ENCODE measurements at places on chromosomes 4 and X.

GRCh38 chrX:135383249-135383648, 38.5 kb upstream of the SMIM10L2A start:
- DNase-seq, result peak; percentile 16

DNA sequence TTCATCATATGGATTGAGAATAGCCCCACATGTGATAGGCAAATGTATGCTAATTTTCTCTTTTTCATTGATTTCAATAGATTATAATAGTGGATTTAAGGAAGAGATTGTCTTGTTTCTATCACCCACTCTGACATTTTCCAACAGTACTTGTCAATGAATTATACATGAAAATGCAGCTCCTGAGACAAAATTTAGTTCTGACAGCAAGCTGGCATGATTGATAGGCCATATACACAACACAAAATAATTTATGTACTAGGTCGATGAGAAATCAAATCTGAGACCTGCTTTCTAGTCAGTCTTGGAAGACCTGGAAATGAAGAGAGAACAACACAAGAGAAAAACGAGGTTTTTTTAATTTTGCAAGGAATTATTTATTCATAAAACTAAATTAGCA, 118.0 kb upstream of the MYOZ2 start:
- no peak for DNase-seq

- DNase-seq, result no peak
These were observed 448.9 kb downstream of the FSTL5 start for GRCh38 chr4:161714931-161715330.

- DNase-seq, result no peak
These were observed 289.3 kb upstream of the PABPC4L start for GRCh38 chr4:134490863-134491262.

- DNase-seq, result no peak
These were observed 15.9 kb downstream of the ACOT9 start for GRCh38 chrX:23727206-23727605.

GRCh38 chr4:60934566-60935295, 265.4 kb upstream of the ADGRL3 start:
- no peak for DNase-seq

- DNase-seq, result no peak
These were observed 160.1 kb upstream of the FSTL5 start for GRCh38 chr4:162323919-162324318.

DNA sequence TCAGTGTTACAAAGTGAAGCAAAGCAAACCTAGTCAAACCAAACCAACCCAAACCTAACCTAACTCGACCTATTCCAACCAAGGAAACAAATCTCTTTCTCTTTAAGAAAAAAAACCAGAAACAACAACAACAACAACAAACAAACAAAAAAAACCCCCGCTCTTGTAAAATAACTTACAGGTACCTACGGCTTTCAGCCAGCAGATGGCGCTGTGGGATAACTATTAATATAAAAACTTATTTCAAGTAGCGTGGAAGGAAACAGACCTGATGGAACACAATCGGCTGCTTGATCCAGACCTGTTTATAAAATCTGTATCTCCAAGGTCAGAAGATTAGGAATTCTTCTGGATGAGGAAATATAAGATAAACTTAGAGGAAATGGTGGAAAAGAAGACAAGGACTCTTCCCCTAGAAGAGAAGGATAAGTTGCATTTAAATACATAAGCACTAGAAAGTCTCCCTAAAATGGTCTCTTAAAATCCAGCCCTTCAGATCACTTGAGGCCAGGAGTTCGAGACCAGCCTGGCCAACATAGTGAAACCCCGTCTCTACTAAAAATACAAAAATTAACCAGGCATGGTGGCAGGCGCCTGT, 34.4 kb upstream of the CDKL5 start:
- peak; percentile 56 for DNase-seq

GRCh38 chrX:80216086-80216485, 201.5 kb downstream of the TBX22 start:
- DNase-seq, result no peak

- no peak for DNase-seq
These were observed 43.2 kb downstream of the SCFD2 start for GRCh38 chr4:53322696-53323095.

DNA sequence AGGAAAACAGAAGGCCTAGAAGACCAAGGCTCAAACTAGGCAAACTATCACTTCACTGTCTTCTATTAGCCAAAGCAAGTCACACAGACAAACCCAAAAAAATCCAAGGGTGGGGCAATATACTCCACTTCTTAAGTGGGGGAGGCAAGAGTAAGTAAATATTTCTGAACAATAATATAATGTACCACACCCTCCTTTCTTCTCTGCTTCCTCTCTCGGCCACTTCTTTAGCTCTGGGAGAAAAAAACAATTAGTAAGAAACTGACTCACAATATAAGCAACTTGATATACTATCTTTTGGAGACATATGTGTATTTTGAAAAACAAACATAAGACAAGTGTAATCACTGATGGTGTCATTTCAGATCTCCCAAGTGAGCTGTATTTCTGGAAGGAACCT, 14.8 kb downstream of the DCAF8L1 start:
- no peak for DNase-seq

GRCh38 chr4:142316913-142317312, 529.2 kb downstream of the INPP4B start:
- DNase-seq, result no peak

DNA sequence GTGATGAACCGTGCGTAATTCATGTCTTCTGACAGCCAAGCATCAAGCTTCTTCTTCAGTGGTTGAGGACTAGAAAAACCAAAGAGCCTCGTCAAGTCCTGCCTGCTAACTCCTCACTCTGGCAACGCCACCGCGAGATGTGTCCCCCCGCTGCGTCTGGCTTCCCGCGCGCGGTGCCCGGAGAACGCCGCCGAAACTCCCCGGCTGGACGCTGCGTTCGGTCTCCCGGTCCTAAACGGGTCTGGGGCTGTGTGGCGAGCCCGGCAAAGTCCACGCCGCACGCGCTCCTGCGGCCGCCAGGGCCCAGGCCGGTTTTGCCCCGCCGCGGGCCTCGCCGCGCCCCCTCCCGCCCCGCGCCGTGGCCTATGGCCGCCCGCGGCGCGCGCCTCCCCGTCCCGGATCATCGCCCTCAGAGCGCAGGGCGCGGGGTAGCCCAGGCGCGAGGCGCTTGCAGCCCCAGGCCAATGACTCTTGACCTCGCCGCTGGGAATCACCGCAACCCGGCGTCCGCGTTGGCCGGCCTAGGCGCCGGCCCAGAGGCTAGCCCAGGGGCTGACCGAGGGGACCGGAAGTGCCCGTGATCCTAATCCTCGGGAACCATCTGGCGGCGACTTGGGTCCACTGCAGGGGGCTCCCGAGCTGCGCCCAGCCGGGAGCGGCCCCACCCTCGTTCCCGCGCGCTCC, at the start of gene AADAT:
Gene AADAT, minus strand, starts transcription at position 289 of the 684 bp plus-strand sequence. Its CDS starts 266 bp downstream, at position 23.
- peak; percentile 74 for DNase-seq

DNA sequence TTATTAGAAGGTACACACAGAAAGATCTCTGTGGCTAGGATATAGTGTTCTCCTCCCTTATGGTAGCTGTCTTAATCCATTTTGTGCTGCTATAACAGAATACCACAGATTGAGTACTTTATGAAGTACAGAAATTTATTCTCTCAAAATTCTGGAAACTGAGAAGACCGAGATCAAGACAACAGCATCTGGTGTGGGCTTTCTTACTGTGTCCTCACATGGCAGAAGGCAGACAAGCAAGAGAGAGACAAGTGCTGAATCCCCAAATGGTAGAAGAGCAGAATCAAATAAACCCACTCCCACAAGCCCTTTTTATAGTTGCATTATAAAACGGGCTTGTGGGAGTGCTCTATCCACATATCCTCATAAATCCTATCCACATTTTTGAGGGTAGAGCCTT, 373.1 kb downstream of the GABRG1 start:
- no peak for DNase-seq

DNA sequence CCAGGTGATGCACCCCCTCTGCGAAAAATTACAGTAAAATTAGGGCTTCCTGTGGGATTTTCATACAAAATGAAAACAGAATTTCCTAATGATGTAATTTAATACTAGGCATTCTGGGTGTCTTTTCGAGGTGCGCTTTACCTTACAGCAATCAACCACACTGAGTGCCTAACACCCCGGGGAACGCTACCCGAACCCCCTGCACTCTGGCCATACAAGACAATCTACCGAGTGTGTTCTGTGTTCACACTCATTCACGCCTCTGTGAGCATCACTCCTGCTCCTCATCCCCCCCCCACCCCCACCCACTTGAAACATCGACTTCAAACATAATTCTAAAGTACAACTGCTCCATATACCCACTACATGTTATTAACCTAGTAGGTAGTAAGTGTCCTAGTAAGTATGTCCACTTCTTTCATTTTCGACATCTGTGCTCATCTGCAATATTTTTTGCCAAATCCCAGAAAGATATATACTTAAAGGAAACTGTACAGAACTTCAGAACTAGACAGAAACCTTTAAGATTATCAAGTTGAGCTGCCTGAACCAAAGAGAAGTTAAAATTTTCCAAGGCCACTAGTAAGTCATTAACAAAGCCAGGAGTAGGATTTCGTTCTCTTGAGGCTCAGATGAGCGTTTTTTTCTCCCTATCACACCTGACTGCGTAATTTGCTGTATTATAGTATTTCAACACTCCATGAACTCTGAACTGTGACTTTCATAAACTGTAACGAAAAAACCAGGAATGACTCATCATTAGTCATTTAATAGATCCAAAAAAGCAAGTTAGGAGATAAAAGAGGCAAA, 80.0 kb downstream of the FAT1 start:
- DNase-seq, result no peak

DNA sequence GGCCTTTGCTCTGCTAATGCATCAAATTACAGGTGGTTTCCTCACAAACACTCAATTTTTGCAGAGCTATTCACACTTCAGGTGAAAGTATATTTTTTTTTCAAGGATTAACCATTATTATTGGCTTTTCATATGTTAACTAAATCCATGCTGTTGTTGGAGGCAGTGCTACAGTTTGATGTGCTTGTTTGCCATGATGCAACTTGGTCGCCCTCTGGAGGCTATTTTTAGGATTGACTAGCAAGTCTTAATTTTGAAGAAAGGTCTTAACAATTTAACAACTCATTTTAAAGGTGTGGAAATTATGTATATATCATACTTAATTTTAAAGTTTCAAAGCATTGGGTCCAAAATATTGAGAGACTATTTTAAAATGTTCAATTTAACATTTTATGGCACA, 168.8 kb upstream of the FAM47A start:
- peak; percentile 36 for DNase-seq

DNA sequence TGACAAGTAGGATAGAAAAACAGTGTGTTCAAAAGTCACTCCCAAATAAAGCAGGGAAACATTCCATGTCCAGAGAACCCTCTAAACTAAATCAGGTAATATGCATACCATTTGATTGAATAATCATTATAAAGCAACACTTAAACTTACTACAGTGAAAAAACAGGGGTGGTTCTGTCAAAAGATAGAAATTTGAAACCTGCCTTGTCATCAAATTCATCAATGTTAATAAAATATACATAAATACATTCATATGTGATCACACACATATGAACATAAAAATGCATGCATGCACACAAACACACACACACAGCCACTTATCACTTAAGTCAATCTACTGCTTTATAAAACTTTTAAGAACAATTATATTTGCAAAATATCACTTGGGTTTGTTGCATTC, 485.8 kb upstream of the TECRL start:
- no peak for DNase-seq

GRCh38 chrX:148867596-148867995, 367.2 kb downstream of the AFF2 start:
- no peak for DNase-seq

DNA sequence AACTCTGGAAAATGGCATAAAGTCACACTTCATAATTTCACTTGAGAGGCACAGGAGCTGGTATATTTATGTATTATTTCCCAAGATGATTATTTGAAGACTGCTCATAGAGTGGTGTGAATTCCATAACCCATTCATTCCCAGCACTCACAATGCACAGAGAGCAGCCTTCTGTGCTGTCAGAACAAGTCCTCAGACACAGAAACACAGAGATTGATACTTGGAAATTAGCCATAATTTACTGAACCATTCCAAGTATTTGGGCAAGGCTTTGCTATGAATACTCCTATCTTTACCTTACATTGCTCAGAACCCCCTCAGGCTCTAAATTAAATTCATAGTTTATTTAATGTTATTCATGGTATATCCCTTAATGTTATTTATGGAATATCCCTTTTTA, 53.6 kb downstream of the PABPC4L start:
- DNase-seq, result no peak

GRCh38 chr4:25493466-25493865, 116.4 kb downstream of the ANAPC4 start:
- no peak for DNase-seq

DNA sequence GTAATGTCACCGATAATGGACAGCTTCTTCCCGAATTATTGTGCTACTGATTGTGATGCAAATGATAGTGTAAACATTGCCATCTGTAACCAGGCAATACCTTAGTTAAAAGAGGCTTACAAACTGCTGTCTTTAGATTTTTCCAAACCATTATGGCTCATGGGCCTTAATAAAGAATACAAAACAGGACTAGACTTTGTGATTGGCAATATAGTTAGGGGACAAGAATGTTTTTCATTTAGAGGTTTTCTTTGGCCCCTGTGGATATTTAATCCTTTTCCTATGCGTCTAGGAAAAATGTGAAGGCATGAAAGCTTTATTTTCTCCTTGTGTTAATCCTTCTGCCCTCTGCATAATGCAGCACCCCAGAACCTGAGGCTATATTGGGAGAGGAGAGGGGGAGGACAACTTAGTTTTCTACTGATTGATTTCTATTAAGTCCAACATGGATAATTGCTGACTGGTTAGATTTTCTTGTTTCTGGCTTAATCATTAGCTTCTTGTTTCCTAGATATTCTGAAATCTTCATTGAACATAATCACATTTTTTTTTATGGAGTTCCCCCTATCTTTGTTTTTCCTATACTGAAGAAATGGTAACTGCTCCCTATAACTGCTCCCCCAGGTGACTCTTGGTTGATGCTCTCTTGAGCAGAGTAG, 1.9 kb downstream of the PRPS1 start:
- DNase-seq, result no peak

DNA sequence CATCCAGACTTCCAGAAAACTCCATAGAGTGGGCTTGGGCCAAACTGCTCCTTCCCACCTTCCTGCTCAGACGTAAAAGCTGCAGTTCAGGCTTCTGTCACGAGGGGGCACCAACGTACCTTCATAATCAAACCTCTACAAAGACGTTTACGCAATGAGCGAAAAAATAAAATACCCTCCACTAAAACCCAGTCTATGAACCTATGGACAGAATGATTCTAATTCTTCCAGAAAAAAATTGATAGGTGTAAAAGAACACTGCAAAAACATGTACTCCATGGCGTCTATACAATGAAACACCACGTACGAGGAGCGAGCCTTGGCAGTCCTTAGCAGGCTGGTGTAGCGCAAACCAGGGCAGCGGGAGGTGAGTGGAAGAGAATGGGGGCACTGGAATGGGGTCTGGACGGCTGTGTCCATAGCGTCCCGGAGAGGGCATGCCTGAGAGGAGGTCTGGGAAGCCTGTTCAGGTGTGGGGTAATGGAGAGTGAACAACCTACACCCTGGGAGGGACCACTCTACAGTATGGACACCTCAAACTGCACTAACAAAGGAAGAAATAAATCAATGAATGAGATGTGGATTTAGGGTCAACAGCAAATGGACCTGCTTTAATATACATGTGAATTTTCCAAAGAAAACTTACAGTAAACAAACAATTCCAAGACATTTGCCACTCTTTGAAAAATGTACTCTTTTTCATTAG, 14.4 kb upstream of the RAB40A start:
- DNase-seq, result peak; percentile 50
